ENCODE measurements at places on chromosomes 3 and 15.
A peak's percentile ranks its signal among the peaks of the same experiment; 100 is the strongest.

GRCh38 chr3:128411574-128412064 lies 55.1 kb downstream of the DNAJB8 start:
- no peak for DNase-seq

GRCh38 chr15:95327661-95328060 lies 1002.8 kb upstream of the NR2F2 start:
- no peak for DNase-seq

DNA sequence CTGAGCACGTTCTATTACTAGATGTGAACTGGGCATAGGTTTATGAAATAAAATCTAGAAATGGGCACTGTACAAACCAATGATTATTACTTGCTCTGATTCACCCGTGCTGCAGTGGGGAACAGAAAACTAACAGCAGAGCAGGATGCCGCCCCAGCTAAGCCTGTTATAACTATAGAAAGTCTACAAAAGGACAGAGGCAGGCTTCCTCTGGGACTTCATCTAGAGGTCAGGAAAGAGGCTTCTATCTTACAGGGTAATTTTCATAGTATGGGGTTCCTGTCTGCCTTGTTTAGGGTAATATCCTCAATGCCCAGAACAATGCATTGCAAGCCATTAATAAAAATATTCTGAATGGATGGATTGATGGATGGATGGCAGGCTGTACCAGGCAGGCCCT lies 177.0 kb upstream of the TBL1XR1 start:
- DNase-seq = no peak

GRCh38 chr3:167739190-167739810 lies 3.8 kb downstream of the SERPINI1 start:
- no peak for DNase-seq

DNA sequence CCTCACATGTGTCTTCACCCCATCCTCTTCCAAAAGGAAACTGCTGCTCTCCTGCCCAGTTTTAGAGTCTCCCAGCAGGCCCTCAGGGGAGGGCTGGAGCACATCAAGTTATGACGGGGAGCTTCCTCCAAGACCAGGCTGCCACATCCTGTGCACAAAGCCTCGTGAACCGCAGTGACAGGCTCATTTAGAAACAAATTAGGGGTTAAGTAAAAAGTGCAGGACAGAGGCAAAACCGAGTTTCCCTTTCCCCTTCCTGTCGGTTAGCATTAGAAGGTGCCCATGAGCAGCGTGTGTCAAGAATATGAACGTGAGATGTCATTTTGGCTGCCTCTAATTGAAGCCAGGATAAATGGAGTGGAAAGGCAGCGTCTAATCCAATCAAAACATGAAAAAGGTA lies 199.7 kb downstream of the ARRDC4 start:
- DNase-seq = no peak

DNA sequence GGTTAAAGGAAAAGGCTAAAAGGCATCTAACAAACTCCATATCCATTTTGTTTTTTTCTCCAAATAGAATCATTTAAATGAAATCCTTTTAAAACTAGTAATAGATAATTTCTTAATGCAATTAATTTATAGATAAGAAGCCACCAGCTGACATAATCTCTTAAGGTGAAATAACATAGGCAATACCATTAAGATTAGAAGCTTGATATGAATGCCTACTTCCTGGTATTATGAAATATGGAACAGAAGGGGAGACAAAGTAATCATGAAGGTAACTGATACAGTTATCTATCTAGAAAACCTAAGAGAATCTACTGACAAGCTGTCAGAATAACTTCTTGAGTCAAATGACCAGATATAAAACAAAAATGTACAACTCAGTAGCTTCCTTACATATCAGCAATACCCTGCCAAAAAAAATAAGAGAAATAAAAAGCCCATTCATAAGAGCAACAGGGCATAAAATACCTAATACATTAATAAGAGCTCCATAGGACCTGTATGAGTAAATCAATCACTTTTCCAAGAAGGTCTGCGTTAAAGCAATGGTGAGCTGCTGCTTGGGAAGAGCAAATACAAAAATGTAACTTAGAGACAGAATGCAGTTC lies 10.7 kb downstream of the EHD4 start:
- no peak for DNase-seq

DNA sequence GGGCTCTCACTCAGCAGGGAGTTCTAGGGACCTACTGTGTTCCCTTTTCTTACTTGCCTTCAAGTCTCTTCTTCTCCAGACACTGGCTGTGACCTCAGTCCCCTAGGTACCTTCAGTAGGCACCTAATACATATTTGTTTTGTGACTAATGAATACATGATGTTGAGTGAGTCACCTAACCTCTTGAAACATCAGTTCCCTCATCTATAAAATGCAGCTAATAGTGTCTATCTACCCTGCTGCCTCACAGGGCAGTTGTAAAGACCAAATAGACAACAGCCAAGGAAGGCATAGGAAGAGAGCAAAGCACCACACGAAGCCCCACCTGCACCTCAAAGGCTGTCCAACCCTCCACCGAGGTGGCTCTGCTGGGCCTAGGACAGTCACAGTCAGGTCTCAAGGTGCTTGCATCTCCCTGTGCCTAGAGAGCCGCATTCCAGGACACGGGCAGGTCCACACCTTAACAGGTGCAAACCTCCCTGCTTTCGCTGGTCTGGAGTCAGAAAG lies 29.1 kb downstream of the DAPK2 start:
- no peak for DNase-seq

- DNase-seq = no peak
These were observed 651.6 kb downstream of the NTRK3 start for GRCh38 chr15:87604857-87605446.

GRCh38 chr3:152638214-152638613 lies 196.7 kb upstream of the P2RY1 start:
- no peak for DNase-seq

DNA sequence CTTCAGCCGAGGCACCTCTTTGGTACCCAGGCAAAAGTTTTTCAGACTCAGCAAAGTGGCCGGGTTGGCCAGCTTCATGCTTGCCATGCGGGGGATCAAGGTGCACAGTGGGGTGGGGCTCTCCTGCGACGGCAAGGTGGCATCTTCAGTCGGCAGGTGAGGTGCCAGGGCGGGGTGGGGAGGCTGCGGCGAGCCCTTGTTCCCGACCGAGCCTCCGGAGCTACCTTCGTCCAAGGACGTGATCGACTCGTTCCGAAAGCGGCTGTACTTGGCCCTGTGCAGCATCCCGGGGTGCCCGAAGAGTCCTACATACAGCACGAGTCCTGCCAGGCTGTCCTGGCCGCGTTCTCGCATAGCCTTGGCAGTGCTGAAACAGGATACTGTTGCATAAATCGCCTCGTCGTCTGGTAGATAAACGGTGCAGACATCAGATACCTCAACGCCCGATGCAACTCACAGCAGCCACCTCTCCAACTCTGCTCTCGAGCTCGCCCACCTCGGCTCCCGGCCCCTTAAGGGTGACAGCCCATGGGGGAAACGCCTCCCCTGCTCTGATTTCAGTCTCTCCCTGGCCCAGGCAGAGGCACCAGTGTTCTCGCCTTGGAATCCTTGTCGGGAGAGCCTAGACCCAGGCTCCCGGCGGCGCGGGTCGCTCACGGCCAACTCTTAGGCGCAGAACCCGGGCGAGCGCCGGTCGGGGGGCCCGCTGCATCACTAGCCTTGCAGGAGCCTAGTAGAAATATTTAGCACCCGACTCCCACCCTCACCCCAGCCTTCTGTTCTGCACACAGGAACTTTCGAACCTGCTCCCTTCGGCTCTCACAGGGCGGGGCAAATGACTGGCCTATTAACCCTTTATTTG lies 826 bp downstream of the SHC4 start:
- peak; percentile 10 for DNase-seq

DNA sequence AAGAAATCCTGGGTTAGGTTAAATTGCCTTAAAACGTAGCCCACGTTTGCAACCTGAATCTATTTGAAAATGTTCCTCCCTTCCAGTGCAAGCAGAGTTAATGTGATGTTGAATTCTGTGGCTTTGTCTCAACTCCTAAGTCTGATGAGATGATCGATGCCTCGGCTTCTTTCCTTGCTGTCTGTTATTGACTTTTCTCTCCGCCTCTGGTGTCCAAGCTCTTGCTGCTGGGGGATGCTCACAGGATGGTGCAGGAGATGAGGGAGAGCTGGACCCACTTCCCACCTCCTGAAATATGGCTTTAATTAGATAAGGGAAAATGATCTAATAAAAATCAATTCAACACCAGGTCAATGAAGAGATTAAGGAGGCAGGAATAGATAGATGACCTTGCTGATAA lies 407.9 kb upstream of the RGMA start:
- DNase-seq = no peak

GRCh38 chr15:94070356-94071295 lies 160.7 kb upstream of the MCTP2 start:
- no peak for DNase-seq

- DNase-seq = no peak
These were observed 7.3 kb downstream of the RNU5B-1 start for GRCh38 chr15:65311760-65312159.

- DNase-seq = no peak
These were observed 328.3 kb downstream of the PLCL2 start for GRCh38 chr3:17213102-17213501.

- DNase-seq = no peak
These were observed 611 bp upstream of the FANCI start for GRCh38 chr15:89243046-89243690.

DNA sequence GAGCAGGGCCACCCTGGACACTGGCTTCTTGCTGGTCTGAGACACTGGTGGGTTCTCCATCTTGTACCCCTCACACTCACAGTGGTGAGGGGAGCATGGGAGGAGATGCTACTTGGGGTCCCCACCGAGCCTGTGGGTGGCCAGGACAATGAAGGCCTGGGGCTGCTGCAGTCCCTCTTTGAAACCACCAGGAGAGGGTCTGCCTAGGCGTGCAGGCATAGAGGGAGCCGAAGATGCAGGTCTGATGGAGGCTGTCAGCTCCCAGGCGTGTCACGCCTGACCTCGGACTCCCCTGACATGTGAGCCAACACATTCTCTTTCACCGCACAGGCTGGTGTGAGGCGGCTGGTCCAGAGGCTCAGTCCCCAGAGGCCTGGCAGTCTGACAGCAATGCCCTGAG lies 39.1 kb downstream of the NIPA2 start:
- DNase-seq = no peak

DNA sequence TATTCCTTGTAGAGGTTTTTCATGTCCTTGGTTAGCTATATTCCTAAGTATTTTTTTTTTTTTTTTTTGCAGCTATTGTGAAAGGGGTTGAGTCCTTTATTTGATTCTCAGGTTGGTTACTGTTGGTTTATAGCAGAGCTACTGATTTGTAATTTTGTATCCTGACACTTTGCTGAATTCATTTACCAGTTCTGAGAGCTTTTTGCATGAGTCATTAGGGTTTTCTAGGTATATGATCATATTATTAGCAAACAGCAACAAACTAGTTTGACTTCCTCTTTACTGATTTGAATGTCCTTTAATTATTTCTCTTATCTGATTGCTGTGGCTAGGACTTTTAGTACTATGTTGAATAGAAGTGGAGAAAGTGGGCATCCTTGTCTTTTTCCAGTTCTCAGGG lies 737.4 kb downstream of the ZNF385D start:
- DNase-seq = no peak

GRCh38 chr3:187744169-187745151 lies 808 bp downstream of the BCL6 start:
- DNase-seq = peak; percentile 42

- no peak for DNase-seq
These were observed 37.8 kb downstream of the KLF13 start for GRCh38 chr15:31364301-31365031.

DNA sequence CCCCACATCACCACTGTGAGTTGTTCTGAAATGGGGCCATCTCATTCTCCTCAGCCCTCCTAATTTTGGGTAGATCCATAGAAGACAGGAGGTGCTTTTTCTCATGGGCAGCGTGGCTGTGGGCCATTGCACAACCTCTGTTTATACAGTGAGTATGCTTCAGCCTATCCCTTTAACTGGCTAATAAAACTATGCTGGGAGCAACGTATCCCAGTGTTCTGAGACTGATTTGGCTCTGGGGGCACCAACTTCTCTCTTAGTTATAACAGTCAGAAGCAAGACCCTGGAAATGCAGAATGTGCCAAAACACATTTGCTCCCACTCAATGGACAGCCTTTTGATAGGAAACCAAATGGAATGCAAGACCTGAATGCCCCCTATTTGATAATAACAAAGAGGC lies 97.1 kb upstream of the ICE2 start:
- DNase-seq = no peak

GRCh38 chr3:50157827-50158529 lies 2.9 kb downstream of the SEMA3F start:
- DNase-seq = no peak

- DNase-seq = no peak
These were observed 159.5 kb downstream of the TP63 start for GRCh38 chr3:189790658-189791057.

DNA sequence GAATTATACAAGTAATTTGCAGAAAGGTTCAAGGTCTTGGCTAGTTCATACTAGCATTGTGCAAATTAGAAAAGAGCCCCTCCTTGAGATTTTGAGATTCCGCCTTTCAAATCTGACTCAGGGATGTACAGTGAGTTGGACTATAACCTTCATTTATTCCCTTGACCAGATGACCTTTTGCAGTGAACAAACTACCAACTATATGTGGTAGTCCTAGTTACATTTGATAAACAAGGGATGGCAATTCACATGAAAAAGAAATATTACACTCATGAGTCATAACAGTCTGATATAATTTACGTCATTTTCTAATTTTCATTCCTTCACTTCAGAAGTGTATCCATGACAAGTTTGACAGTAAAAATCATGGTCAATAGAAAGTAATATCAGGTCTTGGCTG lies 860.4 kb downstream of the ROBO1 start:
- DNase-seq = no peak

DNA sequence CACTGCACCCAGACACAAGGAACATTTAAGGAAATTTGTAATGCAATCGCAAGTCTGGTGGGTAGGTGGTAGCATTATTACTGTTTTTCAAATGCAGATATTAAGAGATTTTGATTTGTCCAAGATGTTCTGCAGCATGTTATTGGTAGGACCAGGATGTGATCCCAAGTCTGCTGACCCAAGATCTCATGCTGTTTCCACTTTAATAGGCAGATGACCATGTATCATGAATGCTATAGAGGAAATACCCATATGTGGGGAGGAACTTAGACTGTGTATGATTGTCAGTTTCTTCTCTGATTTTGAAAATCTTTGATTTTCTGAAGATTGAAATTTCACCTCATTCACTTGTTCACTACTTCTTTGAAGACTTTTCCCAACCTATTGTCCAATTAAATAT lies 28.7 kb downstream of the ATP6V1A start:
- no peak for DNase-seq

DNA sequence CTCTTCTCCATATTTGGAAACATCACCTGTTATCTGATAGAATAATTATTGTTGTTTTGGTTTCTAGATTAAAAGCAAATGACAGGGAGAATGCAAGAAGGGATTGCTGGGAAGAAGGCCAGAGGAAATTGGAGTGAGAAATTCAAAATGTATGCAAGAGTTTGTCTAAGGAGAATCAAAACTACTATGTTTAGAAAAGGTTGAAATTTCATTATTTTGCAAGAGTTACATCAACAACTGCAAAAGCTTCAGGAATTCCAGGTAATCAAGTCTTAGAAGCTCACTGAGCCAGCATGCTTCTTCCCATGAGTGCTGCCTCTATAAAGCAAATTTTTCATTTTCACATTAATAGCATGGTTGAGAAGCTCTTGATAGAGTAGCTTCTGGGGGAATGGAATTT lies 177.2 kb upstream of the GBE1 start:
- DNase-seq = no peak

All from activated gamma-delta T cell (primary cell).